Occipital lobe (tissue), 3 donors: ENCODE measurements at places on chromosomes 1 and 21. TPM values are rescaled to one million over a fixed set of nuclear protein-coding genes. Genes with fewer than 3 reads are reported as not detected.

DNA sequence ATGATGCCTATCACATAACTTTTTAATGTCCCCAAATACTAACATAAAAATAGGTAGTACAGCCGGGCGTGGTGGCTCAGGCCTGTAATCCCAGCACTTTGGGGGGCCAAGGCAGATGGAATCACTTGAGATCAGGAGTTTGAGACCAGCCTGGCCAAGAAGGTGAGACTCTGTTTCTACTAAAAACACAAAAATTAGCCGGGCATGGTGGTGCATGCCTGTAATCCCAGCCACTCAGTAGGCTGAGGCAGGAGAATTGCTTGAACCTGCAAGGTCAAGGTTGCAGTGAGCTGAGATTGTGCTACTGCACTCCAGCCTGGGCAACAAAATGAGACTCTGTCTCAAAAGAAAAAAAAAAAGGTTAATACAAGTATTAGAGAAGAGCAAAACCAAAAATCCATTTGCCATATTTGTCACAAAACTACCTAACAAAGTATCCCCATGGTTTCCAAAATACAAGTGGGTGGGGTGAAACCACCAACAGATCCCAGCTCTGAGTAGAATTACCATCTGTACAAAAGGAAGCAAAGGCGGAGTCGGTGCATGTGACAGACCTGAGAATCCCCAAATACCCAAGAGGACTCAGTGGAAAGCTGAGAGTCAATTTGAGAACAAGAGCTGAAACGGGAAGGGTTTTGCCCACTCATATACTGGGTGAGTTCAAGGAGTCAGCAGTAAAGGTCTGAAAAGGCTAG, 113.2 kb downstream of the TOMM20 start:
- no peak for DNase-seq

DNA sequence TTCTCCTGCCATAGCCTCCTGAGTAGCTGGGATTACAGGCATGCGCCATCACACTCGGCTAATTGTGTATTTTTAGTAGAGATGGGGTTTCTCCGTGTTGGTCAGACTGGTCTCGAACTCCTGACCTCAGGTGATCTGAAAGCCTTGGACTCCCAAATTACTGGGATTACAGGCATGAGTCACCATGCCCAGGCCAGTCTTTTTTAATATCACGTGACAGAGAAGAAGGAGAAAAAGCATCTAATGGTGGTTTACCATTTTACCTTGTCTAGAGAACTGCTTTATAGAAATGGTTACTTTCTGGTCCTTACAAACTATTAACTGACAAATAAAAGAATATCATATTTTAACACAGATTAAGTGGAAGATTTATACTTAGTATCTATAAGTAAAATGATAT, 168.0 kb downstream of the PTPRC start:
- no peak for DNase-seq

DNA sequence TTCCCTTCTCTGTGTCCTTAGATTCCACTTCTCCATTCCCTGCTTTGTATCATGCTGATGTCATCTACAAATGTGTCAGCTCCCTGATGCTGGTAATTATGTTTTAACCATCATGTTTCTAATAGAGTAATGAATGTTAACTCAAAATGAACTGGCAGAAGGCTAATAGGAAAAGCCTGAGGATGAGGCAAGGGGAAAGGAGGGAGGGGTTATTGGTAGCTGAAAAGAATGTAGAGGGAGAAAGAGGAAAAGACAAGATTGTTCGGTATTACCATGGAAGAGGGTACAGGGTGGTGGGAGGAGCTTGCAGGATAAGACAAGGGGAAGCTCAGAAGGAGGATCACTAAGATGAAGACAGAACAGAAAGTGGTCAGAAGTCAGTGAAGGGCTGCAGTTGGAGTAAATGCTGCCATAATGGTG, 150.9 kb downstream of the ZC3H11B start:
- DNase-seq: no peak

GRCh38 chr21:35478161-35479064, 429.3 kb upstream of the RUNX1 start:
- no peak for DNase-seq

GRCh38 chr1:9135073-9135836, 6.4 kb upstream of the GPR157 start:
- DNase-seq: no peak

GRCh38 chr1:184649451-184649888, 105.2 kb downstream of the EDEM3 start:
- no peak for DNase-seq

GRCh38 chr1:101460739-101461138, 223.9 kb downstream of the S1PR1 start:
- no peak for DNase-seq

The FCRL1 gene
- 0.16 TPM for total RNA-seq

The ST6GALNAC3 gene
- 16.5 TPM for total RNA-seq

- no peak for DNase-seq
These were observed 11.9 kb upstream of the KCNN3 start for GRCh38 chr1:154881820-154882535.

DNA sequence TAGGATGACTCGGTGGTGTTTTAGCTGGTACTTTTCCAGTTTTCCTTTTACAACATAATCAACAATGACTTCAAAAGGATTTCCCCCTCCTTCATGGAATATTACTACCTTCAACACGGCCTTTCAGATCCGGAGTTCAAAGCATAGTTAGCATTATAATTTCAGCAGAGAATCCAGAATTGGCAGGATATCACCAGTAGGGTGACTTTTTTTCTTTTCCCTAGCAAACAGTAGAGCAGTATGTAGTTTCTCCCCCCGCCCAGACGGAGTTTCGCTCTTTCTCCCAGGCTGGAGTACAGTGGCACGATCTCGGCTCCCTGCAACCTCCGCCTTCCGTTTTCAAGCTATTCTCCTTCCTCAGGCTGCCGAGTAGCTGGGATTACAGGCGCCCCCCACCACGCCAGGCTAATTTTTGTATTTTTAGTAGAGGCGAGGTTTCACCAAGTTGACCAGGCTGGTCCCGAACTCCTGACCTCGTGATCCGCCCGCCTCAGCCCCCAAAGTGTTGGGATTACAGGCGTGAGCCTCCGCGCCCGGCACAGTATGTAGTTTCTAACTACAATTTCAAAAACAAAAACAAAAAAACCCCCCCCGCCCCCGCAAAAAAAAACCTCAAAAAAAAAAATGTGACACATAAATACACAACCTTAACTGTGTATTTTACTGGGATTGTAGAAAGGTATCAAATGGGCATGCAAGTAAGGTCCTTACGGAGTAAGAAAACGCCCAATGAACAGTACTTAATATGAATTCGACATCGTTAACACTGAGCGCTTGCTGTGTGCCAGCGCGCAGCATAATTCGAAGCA, 1.5 kb upstream of the COX20 start:
- DNase-seq: peak; percentile 8

DNA sequence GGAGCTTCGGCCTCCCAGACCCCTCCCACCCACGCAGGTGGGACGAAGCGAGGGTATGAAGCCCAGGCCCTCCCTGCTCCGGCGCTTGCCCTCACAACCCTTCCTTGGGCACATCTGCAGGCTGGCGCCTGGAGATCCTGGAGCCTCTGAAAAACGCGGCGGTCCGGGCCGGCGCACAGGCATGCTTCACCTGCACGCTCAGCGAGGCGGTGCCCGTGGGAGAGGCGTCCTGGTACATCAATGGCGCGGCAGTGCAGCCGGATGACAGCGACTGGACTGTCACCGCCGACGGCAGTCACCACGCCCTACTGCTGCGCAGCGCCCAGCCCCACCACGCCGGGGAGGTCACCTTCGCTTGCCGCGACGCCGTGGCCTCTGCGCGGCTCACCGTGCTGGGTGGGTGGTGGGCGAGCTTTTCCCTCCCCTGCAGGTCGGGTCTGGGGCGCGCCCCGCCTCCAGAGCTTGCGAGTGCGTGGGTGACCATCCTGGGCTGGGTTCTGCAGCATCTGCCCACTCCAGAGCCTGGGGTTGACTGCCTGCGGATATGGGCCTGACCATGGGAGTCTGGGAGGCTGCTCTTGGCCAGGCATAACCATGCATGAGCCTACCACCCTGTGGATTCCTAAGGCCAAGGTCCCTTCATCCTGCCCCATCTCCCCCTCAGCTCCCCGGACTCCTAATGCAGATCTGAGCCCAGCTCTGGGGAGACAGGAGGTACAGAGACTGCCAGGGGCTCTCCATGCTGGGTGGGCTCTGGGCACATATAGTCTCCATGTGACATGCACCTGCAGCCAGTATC, 89.8 kb downstream of the TRIM11 start:
- DNase-seq: no peak

DNA sequence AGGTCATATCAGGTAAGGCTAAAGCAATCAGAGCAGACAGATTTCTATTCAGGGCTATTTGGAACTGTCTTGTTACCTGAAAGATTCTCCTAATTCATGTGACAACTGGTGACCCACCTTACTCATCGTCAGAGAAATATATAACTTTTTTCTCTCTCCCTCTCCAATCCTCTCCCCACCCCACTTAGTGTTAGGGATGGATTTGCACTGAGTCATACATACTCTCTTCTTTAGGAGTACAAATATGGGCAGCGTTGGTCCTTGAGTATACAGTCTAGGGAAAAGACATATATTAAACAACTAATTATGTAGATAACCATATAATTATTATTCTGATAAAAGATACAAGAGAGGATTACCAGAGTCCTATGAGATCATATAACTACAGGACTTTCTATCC, 246.3 kb downstream of the HHIPL2 start:
- no peak for DNase-seq

GRCh38 chr1:183414365-183414764, 3.8 kb downstream of the NMNAT2 start:
- DNase-seq: no peak

DNA sequence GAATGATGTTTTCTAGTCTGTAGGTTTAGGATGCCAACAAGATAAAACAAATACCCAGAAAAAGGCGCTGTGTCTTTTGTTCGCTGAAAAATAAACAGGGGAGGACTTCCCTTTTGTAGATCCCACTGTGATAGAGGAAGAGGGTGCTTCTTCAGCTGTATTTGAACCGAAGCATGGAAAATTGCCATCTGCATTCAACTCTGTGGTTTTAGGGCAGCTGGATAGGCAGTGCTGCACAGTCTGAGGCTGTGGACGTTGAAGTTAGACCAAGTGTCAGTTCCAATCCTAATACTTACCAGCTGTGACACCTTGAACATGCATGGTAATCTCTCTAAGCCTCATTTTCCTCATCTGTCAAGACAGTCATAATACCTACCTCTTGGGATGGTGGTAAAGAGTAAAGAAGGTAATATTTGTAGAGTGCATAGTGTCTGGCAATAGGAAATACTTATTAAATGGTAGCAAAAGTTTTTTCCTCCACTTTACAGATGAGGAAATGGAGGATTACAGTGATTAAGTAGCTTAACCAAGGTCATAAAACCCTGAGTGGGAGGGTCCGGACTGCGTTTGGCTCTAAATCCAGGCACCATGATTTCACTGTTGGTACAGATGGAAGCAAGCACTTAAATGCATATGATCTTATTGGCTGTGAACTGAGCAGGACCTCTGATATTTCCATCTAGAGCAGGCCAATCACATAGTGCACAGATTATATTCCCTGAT, 48.5 kb downstream of the UTP25 start:
- no peak for DNase-seq

GRCh38 chr1:69328186-69328585, 239.5 kb upstream of the LRRC7 start:
- DNase-seq: no peak

- no peak for DNase-seq
These were observed 50.5 kb upstream of the EPS8L3 start for GRCh38 chr1:109814223-109814622.

GRCh38 chr1:31405578-31406245, 7.3 kb upstream of the SERINC2 start:
- DNase-seq: no peak

DNA sequence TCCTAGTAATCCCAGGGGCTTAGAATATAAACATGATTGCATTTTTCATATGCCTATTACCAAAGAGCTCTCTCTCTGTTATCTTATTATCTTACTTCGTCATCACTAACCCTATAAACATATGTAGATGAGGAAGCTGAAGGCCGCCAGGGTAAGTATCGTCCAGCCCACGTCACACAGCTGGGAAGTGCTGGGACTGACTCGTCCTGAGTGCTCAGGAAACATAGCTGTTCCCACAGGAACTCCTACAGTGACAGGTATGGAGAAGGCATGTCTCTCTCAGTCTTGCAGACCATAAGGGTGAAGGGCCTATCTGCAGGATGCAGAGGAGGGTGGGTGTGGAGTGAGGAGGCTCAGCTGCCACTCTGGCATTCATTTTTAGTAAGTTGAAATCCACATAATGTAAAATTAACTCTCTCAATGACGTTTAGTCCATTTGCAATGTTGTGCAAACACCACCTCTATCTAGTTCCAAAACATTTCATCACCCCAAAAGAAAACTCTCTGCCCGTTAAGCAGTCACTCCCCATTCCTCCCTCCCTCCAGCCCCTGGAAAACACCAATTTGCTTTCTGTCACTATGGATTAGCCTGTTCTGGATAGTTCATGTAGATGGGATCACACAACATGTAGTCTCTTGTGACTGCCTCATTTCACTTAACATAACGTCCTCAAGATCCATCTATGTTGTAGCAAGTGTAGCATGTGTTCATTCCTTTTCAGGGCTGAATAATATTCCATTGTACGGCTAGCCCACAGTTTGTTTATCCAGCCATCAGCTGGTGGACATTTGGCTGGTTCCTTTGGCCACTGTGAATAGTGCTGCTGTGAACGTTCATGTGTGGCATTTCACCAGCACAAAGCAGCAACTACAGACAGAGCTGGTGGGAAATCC, 68.3 kb downstream of the TCP10L start:
- no peak for DNase-seq

The OR14K1 gene
- total RNA-seq: not detected

The PALMD gene
- total RNA-seq: 30.4 TPM

GRCh38 chr1:237050185-237050584, 8.2 kb downstream of the RYR2 start:
- DNase-seq: no peak

The TCP10L gene
- total RNA-seq: 1.9 TPM

DNA sequence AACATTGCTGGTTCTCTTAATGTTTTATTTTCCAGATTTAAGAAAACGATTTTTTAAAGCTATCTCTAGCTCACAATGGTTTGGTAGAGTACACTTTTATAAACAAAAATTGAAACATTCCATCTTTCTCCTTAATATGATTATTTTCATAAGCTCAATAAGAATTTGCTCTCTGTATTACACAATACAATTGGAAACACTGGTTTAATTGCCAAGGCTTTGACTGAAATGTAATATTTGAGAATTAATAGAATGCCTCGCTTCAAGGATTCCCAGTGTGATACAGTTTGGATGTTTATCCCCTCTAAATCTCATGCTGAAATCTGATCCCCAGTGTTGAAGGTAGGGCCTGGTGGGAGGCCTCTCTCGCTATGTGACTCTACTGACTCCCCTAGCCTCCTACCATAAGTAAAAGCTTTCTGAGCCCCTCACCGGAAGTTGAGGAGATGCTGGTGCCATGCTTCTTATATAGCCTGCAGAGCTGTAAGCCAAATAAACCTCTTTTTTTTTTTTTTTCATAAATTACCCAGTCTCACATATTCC, 67.4 kb downstream of the DDAH1 start:
- no peak for DNase-seq

DNA sequence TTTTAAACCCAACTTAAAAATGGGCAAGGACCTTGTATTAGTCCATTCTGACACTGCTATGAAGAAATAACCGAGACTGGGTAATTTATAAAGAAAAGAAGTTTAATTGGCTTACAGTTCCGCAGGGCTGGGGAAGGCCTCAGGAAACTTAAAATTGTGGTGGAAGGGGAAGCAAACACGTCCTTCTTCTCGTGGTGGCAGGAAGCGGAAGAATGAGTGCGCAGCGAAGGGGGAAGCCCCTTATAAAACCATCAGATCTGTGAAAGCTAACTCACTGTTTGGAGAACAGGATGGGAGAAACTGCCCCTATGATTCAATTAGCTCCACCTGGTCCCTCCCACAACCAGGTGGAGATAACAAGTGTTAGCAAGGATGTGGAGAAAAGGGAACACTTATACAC, 237.7 kb downstream of the SEC16B start:
- DNase-seq: no peak

The DENND2D gene
- total RNA-seq: 0.94 TPM
